ENCODE measurements at places on chromosomes 3 and 15.

- DNase-seq: no peak
Observed at GRCh38 chr15:33864360-33865075, 103.8 kb upstream of the CHRM5 start.

DNA sequence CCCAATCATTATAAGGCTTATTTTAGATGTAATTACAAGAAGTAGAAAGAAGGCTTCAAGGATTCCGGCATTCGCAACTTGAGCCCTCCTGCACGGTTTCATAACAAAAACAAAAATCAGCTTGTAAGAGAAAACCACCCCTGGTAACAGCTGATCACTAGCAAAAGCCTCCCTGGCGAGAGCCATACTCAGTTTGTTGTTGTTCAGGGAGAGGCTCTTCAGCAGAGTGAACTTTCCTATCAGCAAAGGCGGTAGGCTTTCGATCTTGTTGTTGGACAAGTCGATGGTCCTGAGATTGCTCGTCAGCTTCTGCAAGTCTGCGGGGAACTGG lies 710 bp downstream of the LRRC57 start:
- DNase-seq: no peak

DNA sequence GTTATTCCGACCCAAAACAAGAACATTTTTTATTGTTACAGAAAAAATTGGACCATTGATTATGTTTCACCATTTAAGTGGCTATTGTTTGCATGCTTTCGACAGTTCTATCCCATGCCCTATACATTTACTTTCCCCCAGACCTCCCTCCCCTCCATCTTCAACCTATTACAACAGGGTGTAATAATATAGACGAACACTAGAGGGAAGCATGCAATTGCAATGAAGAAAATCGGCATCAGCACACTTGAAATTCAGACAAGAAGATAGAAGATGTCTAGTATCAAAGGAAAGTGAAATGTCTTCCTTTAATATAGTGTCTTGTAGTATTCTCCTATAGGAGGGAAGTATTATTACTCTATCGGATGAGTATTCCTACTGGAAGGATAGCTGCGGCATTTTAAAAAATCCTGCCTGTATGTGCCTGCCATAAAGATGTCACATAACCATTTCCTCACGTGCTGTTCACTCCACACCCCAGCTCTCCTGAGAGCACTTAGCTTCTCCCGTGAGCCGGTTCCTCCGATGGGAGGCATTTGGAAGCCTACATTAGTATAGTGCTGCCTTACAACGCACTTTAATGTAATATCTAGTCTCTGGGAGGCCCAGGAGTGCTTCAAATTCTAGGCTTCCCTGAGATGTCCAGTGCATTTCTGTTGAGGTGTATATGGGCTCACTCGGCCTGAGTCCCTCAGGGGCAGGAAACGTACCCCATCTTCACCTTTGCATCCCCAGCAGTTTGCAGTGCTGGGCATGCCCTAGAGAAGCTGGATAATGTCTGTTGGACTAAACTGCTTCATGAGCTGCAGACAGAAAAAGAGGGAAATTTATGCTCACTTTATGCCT lies 17.8 kb upstream of the ERICH6 start:
- DNase-seq: peak; percentile 69

- peak; percentile 58 for DNase-seq
Observed at GRCh38 chr15:68599560-68600071, 20.8 kb downstream of the CORO2B start.

DNA sequence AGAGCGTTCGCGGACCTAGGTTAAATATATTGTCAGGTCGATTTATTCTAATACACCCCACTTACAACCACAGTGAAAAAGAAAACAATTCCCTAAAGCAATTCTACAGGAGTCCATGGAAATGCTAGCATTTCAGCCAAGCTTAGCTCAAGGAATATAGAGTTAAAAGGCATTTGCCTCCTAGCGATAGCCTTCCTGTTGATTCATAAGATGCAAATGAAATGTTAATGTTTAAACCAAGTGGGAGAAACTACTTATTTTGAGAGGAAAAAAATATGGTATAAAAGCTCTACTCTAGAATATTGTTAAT lies 1.7 kb upstream of the ALCAM start:
- peak; percentile 81 for DNase-seq

DNA sequence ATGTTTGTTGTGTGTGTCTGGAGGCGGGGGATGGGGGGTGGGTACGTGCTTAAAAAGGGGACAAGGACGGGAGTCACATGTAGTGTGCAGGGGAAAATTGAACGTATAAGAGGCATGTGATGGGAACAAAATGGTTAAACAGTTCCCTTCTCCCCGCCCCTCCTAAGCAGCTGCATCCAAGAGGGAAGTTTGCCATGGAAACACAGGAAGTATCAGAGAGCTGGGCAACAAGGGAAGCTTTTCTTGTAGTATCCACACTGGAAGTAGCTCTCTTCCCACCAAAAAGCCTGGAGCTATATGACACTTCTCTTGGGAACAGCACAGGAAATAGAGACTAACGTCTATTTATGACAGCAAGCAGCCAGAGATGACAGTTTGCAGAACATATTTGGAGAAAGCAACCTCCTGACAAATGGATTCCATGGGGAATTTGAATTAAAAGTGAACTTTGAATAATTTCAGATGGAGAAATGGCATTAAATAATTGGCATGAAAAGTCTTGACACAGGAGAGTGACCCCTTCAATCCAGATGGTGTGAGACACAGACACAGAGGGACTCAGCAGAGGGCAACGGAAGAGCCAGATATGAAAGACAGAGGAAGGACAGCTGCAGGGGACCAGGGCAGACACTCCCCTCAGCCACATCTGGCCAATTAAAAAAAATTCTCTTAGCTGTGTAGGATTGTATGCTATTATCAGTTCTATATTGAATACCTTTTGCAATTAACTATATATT lies 294.2 kb upstream of the TBL1XR1 start:
- DNase-seq: no peak

- DNase-seq: peak; percentile 64
Observed at GRCh38 chr3:157099326-157100095, 60.4 kb downstream of the CCNL1 start.

- DNase-seq: peak; percentile 6
Observed at GRCh38 chr3:126753191-126754160, 49.4 kb downstream of the CHCHD6 start.

GRCh38 chr15:69357773-69358771 lies 56.1 kb upstream of the KIF23 start:
- peak; percentile 54 for DNase-seq

GRCh38 chr15:100461049-100461448 lies 67.7 kb downstream of the CERS3 start:
- no peak for DNase-seq

GRCh38 chr3:88028876-88029275 lies 29.9 kb downstream of the CGGBP1 start:
- DNase-seq: no peak

- DNase-seq: peak; percentile 52
Observed at GRCh38 chr3:141425523-141426233, 57.4 kb downstream of the ZBTB38 start.

DNA sequence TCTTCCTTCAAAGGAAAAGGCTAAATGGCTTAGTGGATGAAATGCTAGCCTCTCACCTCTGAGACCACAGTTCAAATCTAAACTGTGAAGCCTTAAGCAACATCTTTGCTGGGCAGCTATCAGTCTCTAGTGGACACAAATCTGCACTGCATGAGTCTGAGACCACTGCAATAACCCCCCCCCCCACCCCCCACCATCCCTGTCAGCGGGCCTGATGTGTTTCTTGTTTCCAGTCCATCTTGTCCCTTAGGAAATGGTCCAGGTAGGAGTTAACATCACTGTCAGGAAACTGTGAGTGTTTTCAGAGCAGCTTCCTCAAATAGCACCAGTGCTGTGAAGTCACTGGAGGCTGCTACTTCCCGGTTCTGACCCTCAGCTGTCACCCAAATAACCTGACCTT lies 140.6 kb upstream of the TMCO5A start:
- DNase-seq: no peak

DNA sequence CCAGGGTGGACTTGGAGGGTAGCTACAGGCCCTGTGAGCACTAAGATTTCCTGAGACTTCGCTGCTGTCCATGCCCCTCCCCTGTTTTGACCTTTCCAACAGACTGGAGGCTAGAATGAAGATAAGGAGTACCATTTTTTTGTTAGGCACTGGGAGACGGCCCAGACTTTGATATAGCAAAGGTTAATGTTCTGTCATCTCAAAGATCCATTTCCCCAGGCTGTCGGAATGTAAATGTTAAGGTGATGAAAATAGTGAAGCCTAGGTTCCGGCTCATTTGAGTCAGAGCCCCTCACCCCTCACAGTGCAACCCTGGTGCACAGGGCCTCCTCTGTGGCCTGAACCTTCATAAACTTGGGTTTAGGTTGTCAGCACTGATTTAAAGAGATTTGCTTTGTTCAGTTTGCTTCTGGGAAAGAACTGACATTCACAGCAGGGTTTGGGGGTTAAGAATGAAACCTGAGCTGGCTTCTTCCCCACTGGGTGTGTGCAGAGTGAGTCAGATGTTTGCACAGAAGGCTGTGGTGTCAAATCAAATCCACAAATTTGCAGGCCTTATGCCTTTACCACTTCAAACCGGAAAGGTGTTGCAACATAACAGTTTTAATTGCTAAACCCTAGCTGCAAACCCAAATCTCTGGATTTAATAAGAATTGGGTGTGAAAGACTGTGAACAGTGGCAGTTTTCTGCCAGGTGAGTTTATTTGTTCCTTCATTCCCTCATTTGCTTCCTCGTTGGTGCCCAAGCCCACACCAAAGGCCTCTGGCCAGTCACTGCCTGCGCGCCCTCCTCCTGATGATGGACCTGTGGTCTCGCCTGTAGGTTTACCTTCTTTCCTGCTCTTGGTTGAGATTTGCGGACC lies 20.6 kb upstream of the KCTD6 start:
- DNase-seq: peak; percentile 82

DNA sequence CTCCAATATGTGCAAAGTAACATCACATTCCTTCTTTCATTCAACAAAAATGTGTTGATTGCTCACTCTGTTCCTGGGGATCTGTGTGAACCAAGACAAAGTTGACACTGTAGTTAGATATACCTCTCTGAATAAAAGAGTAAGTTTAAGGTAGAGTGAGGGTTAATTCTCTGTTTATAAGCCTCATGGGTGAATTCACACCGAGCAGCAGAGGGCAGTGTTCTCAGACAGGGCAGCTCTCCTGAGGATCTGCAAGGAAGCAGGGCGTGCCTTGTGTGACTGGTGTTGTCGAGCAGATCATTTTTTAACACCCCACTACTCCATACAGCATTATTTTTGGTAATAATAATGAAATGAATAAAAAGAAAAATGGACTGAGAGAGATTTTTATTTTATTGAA lies 34.4 kb downstream of the PAQR9 start:
- DNase-seq: peak; percentile 66

- DNase-seq: peak; percentile 70
Observed at GRCh38 chr15:25527118-25527517, 88.3 kb upstream of the UBE3A start.

- peak; percentile 58 for DNase-seq
Observed at GRCh38 chr3:55476515-55476914, 10.6 kb downstream of the WNT5A start.

GRCh38 chr15:91921188-91921842 lies 67.8 kb downstream of the SLCO3A1 start:
- DNase-seq: peak; percentile 78

GRCh38 chr15:22895465-22896190 lies 57.2 kb downstream of the NIPA2 start:
- DNase-seq: peak; percentile 95

DNA sequence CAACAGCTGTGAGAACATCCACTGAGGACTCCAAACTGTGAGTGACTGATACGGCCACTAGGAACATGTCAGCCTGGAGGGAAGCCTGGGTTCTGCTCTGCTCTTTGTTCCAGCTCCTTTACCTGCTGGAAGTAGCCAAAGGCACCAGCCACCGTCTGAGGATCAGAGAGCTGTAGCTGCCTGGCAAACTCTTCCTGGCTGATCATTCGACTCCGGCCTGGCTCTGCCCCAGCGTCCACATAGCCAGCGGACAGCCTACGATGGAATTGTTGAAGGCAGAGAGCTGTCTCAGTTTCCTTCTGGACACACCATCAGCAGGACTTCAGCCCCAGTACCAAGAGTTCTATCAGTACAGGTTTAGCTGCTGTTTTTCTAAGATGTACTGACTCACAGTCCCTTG lies 5.7 kb downstream of the LPCAT4 start:
- no peak for DNase-seq

DNA sequence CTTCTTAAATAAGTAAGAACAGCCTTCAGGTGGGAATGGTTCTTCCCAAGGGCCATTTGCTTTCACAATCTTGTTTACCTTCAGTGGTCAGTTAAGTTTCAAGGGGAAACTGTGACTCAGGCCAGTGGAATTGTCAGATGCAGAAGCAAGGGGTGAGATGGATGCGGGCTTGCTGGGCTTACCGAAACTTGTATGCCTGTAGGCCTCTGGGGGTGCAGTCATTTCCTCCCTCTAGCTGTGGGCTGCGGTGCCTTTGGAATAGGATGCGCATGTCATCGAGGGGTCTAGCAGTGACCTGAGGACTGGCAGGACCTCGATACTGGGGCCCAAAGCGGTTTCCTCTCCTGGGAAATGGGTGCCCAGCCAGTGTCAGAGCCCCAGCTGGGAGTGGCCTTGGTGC lies 121.6 kb downstream of the EEFSEC start:
- DNase-seq: peak; percentile 83

Measured in kidney tubule cell (primary cell).